ENCODE measurements at places on chromosomes 3 and 15.

DNA sequence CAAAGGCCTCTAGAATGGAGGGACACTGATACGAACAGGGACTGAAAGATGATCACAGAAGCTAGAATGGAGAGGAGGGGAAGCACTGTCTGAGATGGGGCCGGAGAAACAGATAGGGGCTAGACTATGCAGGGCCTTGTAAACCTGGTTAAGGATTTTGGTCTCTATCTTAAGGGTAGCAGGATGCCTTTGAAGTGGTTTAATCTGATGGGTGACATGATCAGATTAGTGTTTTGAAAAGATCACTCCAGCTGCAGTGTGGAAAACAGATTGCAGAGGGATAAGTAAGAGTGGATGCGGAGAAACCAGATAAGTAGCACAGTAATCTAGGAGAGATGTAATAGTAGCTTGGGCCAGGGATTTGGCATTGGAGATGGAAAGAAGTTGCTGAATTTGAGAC lies 108.1 kb downstream of the RSRC1 start:
- DNase-seq, result no peak
- no peaks in the 10 kb centered on the region for H3K36me3 ChIP-seq
- H3K27ac ChIP-seq, result no peak overlapping the region
- peaks cover 3% of the 10 kb centered on the region for H3K4me1 ChIP-seq

GRCh38 chr15:74368121-74368520 lies 675 bp upstream of the CYP11A1 start:
- H3K4me1 ChIP-seq, result peaks cover 5% of the 10 kb centered on the region
- DNase-seq, result no peak
- H3K36me3 ChIP-seq, result no peaks in the 10 kb centered on the region
- no peak overlapping the region for H3K27ac ChIP-seq
- H3K4me3 ChIP-seq, result no peak overlapping the region
- peaks cover 29% of the 10 kb centered on the region for H3K27me3 ChIP-seq

- H3K27ac ChIP-seq, result peak overlapping the region; percentile 95
- H3K36me3 ChIP-seq, result no peaks in the 10 kb centered on the region
- no peaks in the 10 kb centered on the region for H3K27me3 ChIP-seq
- H3K4me1 ChIP-seq, result peaks cover 55% of the 10 kb centered on the region
- H3K4me3 ChIP-seq, result no peak overlapping the region
- DNase-seq, result no peak
Observed at GRCh38 chr3:70832089-70832833, 519.8 kb upstream of the MDFIC2 start.

- H3K36me3 ChIP-seq, result no peaks in the 10 kb centered on the region
- no peak overlapping the region for H3K4me3 ChIP-seq
- H3K27ac ChIP-seq, result no peak overlapping the region
- no peak for DNase-seq
Observed at GRCh38 chr3:63097396-63097795, 180.7 kb upstream of the SYNPR start.

GRCh38 chr3:176431991-176432390 lies 765.3 kb downstream of the TBL1XR1 start:
- no peak overlapping the region for H3K27ac ChIP-seq
- peaks cover 3% of the 10 kb centered on the region for H3K27me3 ChIP-seq
- no peak overlapping the region for H3K4me3 ChIP-seq
- no peaks in the 10 kb centered on the region for H3K36me3 ChIP-seq
- DNase-seq, result no peak
- peaks cover 3% of the 10 kb centered on the region for H3K4me1 ChIP-seq

GRCh38 chr3:102016417-102016816 lies 167.1 kb downstream of the NFKBIZ start:
- no peaks in the 10 kb centered on the region for H3K4me1 ChIP-seq
- DNase-seq, result no peak
- H3K36me3 ChIP-seq, result peaks cover 3% of the 10 kb centered on the region
- H3K27me3 ChIP-seq, result peaks cover 7% of the 10 kb centered on the region
